ENCODE measurements at places on chromosomes 4 and X.

DNA sequence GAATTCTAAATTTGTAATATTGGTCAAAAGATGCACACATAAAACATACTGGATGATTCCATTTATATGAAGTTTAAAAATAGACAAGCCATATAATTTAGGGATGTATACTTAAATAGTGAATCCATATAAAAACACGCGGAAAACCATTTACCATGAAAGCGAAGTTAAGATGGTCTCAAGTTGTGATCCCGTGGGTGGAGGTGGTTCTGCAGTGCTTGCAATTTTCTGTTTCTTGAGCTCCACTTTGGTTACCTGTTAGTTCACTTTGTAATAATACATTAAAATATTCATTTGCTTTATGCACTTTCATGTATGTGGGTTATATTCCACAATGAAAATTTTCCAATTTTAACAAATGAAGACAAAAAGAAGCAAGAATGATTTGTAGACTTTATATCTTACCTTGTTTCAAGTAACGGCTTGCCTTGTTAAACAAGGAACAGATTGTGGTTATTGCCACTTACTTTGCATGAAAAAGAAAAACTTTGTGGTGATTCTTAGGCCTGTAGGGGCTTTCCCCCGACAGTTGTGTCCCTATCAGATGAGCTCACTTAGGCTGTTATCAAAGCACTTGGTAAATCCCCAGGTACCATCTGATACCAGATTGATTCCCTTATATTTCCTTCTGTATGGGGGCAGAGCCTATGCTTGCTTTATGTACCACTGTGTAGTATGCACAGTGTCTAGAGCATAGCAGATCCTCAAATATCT is 12.2 kb downstream of the UCP1 start:
- no peak for DNase-seq

DNA sequence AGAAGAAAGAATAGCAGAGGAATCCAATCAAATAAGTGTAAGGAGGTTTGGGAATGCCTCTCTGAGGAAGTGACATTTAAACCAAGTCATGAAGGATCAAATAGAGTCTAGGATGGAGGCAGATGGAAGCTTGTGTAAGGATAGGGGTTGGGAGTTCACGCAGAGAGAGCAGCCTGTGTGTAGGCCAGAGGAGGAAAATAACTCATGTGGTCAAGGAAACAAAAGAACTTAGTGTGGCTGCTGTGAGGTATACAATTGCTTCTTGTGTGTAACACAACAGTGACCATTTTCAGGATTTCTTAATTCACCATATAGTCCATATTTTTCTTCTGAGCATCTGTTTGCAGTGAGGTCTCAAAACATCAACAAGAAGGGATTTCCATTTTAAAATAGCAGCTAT is 77.6 kb upstream of the PACRGL start:
- DNase-seq = no peak

DNA sequence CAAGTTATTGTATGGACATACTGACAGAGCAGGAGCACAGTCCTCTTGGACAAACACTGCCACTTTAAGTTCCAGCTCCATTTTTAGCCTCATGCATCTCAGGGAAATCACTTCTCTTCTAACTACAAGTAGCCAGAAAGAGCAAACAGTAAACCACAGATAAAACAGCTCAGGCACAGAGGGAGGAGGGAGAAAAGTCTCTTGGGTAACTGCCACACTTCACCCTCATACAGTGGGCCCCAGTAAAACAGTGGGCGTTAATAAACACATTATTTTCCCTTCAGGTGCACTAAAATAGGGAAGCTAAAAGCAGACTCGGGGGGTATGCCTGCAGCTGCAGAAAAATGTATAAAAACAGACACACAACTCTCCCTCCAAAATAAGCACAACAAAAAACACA is 21.6 kb downstream of the CD38 start:
- DNase-seq = no peak

DNA sequence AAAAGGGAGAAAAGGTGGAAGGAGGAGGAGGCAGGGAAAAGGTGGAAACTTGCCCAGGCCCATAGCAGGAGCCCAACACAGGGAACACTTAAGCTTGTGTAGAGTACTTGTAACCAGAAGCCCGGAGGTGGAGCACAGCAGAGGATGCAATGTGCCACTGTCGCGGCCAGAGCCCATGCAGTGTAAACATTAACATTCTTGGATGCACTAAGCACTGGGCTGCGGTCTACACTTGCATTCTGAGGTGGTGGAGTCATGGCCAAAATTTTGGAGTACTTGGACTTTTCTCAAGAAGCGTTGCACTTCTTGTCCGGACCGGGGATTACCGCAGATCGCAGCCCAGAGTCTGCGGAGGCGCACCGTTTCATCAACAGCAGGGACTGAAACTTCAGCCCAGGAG is 4.5 kb upstream of the RHOXF1 start:
- DNase-seq = no peak

DNA sequence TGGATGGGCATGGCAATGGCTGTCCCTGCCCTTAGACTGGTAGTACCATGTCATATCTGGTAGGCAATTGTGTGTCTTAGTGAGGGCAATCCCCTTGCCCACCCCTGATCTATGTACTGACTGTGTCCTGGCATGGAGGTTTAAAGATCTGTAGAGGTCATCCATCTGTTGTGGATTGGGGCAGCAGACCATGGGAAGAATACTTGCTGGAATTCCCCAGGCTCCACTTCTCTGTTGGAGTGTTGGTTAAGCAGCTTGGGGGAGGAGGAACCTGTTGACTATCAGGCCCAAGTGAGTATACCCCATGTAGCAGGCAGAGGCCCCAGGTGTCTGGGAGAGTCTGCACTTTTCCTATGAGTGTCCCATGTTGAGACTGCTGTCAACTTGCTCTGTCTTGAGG is 246.7 kb upstream of the DIPK2B start:
- DNase-seq = no peak

DNA sequence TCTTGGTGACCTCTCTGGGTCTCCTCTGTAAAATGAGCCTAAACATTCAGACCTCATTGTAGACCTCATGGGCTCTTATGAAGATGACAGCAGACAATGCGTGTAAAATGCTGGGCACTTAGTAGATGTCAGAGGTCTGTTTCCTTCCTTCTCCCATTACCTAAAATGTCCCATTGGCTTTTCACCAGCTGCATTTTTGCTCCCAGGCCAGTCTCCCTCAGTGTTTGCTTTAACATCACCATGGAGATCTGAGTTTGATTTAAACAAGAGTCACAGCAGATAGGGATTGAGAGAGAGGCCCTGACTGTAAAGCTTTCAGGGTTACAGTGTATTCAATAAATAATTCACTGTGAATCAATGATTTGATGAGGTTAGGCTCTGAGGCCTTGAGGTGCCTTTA is 24.3 kb downstream of the PSAPL1 start:
- DNase-seq = no peak

DNA sequence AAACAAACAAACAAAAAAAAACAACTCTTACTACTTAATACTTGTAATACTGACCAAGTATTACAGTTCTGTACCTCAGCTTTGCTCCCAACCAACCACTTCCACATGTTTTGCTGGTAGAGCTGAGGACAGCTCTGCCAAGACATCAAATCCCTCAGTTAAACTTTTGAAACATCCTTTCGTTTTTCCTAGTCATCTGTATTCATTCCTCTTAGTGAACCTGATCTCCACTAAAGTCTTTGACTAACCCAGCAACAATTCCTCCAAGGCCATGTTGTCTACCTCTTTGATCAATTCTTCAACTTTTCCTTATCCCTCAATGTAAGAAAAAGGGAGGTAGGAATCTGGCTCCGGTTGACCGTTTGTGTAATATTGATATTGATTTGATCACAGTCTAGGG is 247.5 kb downstream of the ARHGAP24 start:
- DNase-seq = no peak

GRCh38 chrX:45801554-45801953 is 600.9 kb upstream of the DIPK2B start:
- peak; percentile 17 for DNase-seq

GRCh38 chr4:68360231-68360968 is 10.5 kb upstream of the YTHDC1 start:
- DNase-seq = no peak

DNA sequence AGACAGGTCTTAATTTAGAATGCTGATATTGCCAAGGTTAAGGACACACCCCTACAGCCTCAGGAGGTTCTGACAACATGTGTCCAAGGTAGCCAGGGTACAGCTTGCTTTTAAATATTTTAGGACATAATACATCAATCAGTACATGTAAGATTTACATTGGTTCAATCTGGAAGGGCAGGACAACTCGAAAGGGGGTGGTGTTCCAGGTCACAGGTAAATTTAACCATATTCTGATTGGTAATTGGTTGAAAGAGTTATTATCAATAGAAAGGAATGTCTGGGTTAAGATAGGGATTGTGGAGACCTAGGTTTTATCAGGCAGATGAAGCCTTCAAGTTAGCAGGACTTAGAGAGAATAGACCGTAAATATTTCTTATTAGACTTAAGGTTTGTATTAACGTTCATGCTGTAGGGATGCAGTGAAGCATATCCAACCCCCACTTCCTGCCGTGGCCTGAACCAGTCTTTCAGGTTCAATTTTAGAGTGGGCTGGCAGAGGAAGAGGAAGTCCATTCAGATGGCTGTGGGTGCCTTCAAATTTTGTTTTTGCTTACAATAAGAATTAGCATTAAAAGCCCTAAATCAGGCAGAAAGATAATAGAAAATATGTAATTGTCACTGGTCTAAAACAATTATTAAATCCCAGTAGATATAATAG is 136.5 kb upstream of the GALNTL6 start:
- no peak for DNase-seq

GRCh38 chr4:143085224-143085623 is 99.5 kb upstream of the USP38 start:
- no peak for DNase-seq

DNA sequence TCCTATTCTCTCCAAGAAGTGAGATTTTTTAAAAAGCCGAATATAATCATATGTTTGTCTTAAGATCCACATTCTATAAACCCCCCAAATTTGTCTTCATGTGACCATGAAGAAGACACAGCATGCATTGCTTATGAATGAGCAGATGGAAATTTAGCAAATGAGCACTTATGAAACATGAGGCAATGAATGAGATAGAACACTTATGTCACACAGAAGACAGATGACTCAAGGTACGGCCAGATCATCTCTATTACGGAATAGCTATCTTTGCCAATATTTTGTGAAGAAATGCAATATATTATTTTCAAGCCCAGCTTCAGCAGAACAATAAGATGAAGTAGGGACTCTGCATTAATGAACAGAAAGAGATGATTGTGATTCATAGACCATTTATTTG is 21.4 kb downstream of the PHEX start:
- no peak for DNase-seq

GRCh38 chr4:102684610-102685052 is 76.1 kb downstream of the MANBA start:
- peak; percentile 4 for DNase-seq

- no peak for DNase-seq
These were observed 182.4 kb downstream of the MGST2 start for GRCh38 chr4:139848028-139848427.

DNA sequence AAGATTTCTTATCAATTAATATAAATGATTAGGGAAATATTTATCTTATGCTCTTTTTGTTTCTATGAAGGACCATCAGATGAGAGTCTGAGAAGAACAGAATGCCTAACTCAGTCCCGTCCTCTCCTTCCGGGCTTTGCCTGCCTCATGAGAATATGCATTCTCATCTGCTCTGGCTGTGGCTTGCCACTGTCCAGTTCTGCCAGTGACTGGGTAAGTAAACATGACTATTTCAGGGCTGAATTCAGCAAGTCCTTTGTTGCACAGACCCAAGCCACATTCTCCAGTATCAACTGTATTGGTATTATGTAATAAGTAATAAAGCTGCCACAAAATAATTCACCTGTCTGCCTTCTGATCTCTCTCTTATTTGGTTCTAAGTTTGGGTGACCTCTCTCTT is 110.7 kb downstream of the WDFY3 start:
- no peak for DNase-seq

DNA sequence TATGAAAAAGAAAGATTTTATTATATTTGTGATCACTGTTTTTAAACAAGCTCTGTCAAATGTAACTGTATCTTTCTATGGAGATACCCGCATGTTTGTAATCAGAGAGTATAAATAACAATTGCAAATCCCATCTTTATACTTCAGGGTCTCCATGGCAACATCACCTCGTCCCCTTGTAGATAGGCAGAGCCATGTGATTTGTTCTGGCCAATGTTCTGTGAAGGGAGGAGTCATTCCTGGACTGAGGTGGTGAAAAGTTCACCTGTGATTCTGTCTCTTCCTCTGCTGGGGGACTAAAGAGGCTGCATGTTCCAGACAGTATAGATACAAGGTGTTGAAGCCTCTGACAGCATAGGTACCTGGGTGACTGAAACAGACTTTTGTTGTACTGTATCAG is 45.6 kb upstream of the MED14 start:
- no peak for DNase-seq

- DNase-seq = no peak
These were observed 50.5 kb upstream of the FAM9C start for GRCh38 chrX:13094828-13095341.

DNA sequence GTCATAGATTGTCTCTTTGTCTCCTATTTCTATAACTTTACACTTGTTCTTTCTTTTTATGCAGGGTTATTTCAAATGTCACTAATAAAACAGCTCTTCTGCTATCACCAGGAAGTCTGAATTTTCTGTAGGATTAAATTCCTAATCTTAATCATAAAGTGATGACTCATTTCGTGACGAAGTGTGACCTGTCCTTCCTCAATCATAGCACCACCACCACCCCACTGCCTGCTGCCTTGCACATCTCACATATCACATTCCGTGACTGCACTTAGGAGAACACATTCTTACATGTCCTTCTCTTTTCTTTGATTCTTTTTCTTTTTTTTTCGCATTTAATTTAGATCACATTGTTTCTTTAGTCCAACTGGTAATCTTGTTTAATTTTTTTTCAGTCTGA is 57.7 kb upstream of the UGT2B7 start:
- DNase-seq = no peak

GRCh38 chr4:14303856-14304255 is 676.3 kb upstream of the BOD1L1 start:
- no peak for DNase-seq

- no peak for DNase-seq
These were observed 364.8 kb downstream of the PDGFC start for GRCh38 chr4:156606554-156607477.

DNA sequence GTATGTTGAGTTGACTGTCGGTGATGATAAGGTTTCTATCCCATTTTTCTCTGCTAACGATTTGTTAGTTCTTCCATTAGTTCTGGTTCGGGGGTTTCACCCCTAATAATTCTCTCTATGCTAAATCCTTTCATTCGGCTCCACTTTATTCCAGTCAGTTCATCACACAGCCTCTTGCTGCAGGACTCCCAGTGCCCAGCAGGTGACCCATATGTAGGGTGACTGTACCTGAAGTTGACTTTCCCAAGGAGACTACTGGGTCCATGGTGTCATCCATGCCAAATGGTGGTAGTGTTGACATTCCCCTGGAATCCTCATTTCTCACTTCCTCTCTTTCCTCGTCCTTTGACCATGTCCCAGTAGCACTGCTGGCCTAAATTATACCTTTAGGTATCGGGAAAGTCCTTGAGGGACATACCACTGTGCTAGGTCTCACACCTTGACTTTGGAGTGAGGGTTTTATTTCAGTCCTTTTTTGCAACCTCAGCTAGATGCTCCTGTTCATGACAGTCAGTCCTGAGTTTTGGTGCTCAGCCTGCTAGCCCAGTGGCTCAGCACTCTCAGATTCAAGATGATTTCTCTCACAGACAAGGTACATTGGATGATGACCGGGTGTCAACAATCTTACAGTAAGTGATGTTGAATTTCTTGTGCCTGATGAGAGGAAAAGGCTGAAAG is 105.1 kb upstream of the ARHGAP24 start:
- DNase-seq = no peak
